ENCODE measurements at places on chromosomes 13 and 19.

DNA sequence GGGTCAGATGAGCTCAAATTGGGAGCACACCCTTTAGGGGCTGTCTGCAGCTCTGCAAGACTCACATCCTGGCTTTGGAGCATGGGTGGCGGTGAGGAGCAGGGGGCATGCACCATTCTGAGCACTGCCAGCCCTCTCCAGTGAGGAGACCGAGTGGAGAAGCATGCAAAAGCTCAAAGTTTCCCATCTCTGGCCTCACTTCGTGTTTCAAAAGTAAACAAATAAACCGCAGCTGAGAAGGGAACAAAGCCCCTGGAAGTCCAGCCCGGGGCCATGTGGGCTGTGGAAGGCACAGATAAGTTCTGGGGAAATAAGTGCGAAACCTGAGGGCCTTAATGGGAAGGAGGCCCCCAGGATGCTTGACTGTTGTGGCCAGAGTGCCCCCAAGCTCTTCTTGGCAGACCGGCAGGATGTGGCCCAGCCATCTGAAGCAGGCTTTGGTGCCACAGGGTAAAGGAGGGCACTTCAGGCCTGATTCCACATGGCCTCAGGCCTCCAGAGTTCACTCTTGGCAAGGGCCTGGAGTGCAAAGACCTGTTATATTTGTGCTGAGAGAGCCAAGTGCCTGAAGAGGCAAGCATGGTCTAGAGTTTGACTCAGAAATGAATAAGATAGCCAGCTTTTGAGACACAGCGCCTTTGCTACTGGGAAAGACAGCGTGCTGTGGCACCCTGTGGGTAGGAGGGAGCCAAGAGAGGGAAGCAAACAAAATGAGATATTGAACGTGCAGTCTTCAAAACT is 1.2 kb downstream of the MEDAG start:
- DNase-seq = peak; percentile 32

GRCh38 chr19:14871619-14872230 is 14.2 kb downstream of the OR7A17 start:
- DNase-seq = peak; percentile 3

GRCh38 chr13:74316547-74316946 is 182.3 kb upstream of the KLF12 start:
- no peak for DNase-seq

DNA sequence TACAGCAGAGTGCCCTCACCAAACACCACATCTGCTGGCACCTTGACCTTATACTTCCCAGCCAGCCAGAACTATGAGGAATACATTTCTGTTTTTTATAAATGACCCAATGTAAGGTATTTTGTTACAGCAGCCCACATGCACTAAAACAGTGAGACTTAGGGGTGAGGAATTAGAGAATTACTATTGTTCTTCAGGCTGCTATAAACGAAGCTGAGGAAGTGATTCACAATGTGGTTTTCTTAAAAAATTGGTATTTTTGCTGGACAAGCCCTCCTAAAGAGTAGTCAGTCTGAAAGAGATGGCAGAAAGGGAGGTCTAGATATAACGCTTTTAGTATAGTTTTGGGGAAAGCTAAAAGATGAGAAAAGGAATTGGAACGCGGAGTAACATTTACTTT is 101.0 kb downstream of the SLITRK6 start:
- peak; percentile 0 for DNase-seq

GRCh38 chr13:35693134-35693784 is 216.8 kb upstream of the MAB21L1 start:
- peak; percentile 19 for DNase-seq

GRCh38 chr13:40103864-40104263 is 448.4 kb downstream of the COG6 start:
- no peak for DNase-seq

- DNase-seq = peak; percentile 50
Measured at GRCh38 chr19:6593651-6594416, 2.9 kb upstream of the CD70 start.

- DNase-seq = no peak
Measured at GRCh38 chr13:22961835-22962537, 218.8 kb upstream of the SGCG start.

GRCh38 chr13:33347861-33348260 is 62.3 kb upstream of the STARD13 start:
- no peak for DNase-seq

GRCh38 chr13:112034231-112034630 is 32.7 kb upstream of the SOX1 start:
- no peak for DNase-seq

Measured in fibroblast of skin of back (primary cell).